Subcutaneous preadipocyte (primary cell): ENCODE measurements at places on chromosomes 16 and 17. TPM values are rescaled to one million over a fixed set of nuclear protein-coding genes. Genes with fewer than 3 reads are reported as not detected.

The GP1BA gene
- not detected in 2 replicates for total RNA-seq

The NACA2 gene
- not detected in 2 replicates for total RNA-seq

The MYH1 gene
- total RNA-seq = not detected in 2 replicates

The RNU2-1 gene
- total RNA-seq = not detected in 2 replicates

The ARMC5 gene
- total RNA-seq = 8.1 and 9.0 TPM in 2 replicates

The ZNF207 gene
- total RNA-seq = 115 and 140 TPM in 2 replicates

The PRSS33 gene
- not detected in 2 replicates for total RNA-seq

The CES1 gene
- total RNA-seq = 2.6 and 37.7 TPM in 2 replicates

The ADGRG3 gene
- not detected in 2 replicates for total RNA-seq

The PPY gene
- total RNA-seq = not detected in 2 replicates

The SDR42E2 gene
- total RNA-seq = under 0.01 TPM in 2 replicates

The PYDC1 gene
- not detected in 2 replicates for total RNA-seq

The PPL gene
- total RNA-seq = 63.1 and 90.0 TPM in 2 replicates

The SEPTIN1 gene
- total RNA-seq = 0.20 TPM in 1 of 2 replicates, not detected in the other

The FBXO39 gene
- under 0.01 TPM in 1 of 2 replicates, not detected in the other for total RNA-seq

The TP53TG3F gene
- total RNA-seq = not detected in 2 replicates

The KCNG4 gene
- total RNA-seq = not detected in 2 replicates

The CCL13 gene
- not detected in 2 replicates for total RNA-seq

The SAP30BP gene
- total RNA-seq = 51.0 and 51.4 TPM in 2 replicates

The PIMREG gene
- 21.7 and 22.0 TPM in 2 replicates for total RNA-seq

The SMPD3 gene
- total RNA-seq = under 0.01 TPM in 1 of 2 replicates, not detected in the other

The CES4A gene
- total RNA-seq = 1.1 and 1.4 TPM in 2 replicates

The NOMO2 gene
- total RNA-seq = 81.2 and 89.7 TPM in 2 replicates

The GPRC5B gene
- 0.20 and 0.37 TPM in 2 replicates for total RNA-seq

The SPATA32 gene
- total RNA-seq = not detected in 2 replicates

The CACNG5 gene
- not detected in 2 replicates for total RNA-seq

The GAST gene
- total RNA-seq = not detected in 2 replicates

The EXOC3L1 gene
- total RNA-seq = not detected in 2 replicates

The PABPN1L gene
- not detected in 2 replicates for total RNA-seq

The KCNJ16 gene
- not detected in 2 replicates for total RNA-seq

The CLEC10A gene
- total RNA-seq = not detected in 2 replicates

The TRAF4 gene
- total RNA-seq = 19.5 and 27.8 TPM in 2 replicates

The UTS2R gene
- total RNA-seq = not detected in 2 replicates

The LRRC3C gene
- total RNA-seq = not detected in 2 replicates

The RNF222 gene
- not detected in 2 replicates for total RNA-seq
